ENCODE measurements at places on chromosomes 6 and 20.
A peak's percentile ranks its signal among the peaks of the same experiment; 100 is the strongest.

- no peak for DNase-seq
These were observed 725.1 kb downstream of the KIF16B start for GRCh38 chr20:15848126-15848525.

DNA sequence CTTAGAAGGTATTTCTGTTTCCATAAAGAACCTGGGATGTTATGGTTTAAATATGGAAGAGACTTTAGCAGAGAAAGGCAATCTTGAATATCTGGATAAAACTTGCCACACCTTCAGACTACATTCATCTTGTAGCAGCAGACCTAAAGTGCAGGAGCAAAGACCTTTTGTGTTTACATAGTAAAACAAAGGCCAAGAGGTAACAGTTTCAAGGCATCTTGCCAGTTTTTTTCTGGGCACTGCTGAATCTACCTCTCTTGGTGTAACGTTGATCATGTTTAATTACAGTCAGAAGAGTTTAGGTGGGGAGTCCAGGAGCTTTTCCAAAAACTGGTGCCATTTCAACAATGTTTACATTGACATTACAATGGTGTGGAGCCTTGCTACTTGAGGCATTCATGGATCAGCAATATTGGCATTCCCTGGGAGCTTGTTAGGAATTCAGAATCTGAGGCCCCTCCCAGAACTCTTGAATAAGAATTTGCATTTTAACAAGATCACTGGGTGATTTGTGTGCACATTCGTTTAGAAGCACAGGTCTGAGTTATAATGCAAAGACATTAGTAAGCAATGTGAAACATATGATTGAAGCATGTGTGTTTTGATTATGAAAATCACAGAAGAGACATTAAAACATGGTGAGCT is 94.5 kb downstream of the F13A1 start:
- no peak for DNase-seq

GRCh38 chr6:134346932-134347545 is 29.1 kb upstream of the SGK1 start:
- no peak for DNase-seq

DNA sequence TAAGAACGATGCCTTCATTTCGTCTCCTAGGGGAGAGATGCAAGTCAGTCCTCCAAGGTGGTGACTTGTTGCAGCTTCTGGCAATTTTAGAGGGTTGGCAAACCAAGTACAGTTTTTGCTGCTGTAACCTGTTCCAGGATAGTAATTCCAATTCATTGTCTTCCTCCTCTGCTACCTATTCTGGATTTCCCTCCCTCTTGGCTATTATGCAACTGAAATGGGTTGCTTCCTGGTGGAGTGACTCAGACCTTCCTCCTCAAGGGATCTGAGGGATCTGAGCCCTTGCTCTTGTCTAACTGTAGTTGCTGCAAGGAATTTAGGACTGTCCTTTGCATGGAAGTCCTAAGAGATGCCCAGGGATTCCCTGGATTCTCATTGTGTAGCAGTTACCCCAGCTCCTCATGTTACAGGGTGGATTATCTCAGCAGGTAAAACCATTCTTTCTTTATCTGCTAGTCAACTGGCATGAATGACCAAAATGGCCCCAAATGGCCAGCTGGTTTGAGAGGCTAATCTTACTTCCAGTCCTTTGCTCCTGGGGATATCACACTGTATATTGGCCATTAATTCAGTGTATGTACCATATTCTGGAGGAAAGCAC is 17.6 kb upstream of the ELMO2 start:
- no peak for DNase-seq

DNA sequence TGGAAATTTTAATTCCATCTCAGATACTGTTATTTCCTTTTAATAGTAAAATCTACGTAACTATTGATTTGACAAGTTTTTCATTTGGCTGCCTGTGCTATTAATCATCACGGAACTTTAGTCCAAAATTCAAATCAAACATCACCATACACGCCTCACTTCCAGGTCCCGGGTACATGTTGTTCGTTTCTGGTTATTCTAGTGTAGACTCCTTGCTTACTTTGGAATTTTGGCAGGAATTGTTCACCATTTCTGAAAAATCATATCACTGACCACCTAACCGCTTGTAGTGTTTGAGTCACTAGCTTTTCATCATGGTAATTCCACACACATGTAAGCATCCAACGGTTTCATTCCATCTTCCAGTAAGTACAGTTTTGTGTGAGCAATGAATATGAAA is 98.0 kb upstream of the NHSL1 start:
- DNase-seq: no peak

- no peak for DNase-seq
These were observed 49.3 kb downstream of the GFRA4 start for GRCh38 chr20:3613821-3614440.

- no peak for DNase-seq
These were observed 544 bp downstream of the SMIM29 start for GRCh38 chr6:34248198-34248726.

DNA sequence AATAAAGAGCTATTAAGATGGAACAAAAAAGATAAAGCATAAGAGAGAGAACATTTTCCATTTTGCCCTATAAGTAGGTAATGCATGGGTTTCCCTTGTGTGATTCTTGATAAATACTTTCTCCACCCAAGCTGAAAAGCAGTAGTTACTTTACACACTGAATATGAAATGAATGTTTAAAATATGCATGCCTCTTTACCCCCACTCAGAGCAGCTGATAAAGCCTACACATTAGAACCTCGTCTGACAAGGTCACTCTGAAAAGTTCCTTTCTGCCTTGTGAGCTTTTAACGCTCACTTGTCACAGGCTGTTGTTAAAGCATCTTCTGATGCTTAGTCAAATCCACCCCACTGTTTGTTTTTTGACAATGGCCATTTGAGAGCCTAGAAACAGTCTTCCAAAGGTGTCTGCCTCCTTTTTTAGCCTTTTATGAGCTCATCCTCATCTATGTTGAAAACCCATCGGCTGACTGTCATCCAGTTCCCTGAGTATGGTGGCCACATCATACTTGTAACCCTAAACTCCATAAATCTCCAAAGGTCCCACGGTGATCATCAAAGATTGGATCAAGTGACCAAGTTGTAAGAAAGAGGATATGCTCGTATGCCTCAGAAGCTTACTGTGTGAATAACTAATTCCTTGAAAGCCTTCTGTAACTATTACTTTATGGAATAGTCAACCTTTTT is 102.8 kb downstream of the ATXN1 start:
- DNase-seq: no peak

GRCh38 chr6:169112483-169113320 is 140.9 kb downstream of the THBS2 start:
- no peak for DNase-seq

GRCh38 chr6:162921510-162922040 is 193.8 kb downstream of the PACRG start:
- no peak for DNase-seq

DNA sequence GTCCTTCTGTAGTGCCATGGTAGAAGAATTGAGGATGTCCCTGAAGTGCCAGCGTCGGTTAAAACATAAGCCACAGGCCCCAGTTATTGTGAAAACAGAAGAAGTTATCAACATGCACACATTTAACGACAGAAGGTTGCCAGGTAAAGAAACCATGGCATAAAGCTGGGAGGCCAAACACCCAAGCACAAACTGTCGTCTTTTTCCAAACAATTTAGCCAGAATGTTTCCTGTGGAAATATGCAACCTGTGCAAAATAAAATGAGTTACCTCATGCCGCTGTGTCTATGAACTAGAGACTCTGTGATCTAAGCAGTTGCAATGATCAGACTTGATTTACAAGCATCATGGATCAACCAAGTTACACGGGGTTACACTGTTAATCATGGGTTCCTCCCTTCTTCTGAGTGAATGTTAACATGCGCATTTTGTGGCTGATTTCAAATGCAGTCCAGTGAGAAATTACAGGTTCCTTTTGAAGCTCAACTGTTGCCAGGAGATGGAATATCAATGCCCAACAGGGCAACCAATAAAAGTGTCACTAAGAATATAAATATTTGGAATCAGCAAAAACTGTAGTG is 674.9 kb downstream of the GRIK2 start:
- DNase-seq: no peak

DNA sequence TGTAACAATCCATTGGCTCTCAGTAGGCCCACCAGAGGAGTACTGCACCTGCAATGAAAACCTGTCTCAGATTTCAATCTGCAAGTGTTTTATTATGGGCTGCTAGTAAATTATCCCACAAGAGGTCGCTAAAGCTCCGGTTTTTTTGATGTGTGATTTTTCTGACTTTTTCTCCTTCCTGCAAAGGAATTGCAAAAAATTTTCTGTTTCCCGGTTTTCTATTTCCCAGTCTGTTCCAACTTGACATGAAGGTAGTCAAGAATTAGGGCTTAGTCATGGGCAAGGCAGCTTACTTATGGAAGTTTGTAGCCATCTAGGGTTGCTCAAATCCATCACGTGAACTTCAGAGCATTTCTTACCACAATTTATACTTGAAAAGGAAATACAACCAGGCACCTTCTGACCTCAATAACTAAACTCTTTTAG is 38.5 kb upstream of the AHI1 start:
- DNase-seq: no peak

DNA sequence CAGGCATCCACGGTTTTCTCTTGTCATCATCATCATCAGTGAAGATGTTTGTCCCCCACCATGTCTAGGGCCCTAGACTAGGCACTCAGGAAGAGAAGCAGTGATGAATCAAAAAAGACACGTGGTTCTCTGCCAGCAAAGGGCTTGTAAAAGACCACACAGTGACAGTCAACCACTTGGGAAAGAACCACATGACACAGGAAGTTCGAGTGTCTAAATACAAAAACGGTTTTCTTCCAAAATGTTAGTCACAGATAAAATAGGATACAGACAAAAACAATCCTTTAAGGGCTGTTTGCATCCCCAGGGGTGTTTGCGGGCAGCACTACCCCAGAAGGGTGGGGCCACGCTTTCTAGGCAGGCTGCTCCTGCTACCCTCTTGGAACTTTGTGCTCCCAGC is 356.8 kb upstream of the AGPAT4 start:
- DNase-seq: no peak

GRCh38 chr6:45710304-45710821 is 305.3 kb downstream of the CLIC5 start:
- DNase-seq: no peak

DNA sequence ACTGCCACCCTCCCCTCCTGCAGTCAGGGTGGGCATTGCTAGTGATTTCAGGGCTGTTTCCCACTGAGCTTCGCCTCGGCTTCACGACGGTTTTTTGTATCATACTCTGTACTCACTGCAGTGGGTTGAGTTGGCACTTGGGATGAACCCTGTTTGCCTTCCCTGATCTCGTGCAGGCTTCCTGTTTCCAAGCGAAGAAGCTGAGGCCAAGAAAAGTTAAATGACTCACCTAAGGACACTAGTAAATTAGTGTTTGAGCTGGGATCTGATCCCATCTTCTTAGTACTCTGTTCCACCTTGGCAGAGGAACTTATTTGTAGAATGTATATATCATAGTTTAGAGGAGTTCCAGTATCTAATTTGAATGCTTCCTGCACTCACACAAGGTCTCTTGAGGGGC is 50.3 kb upstream of the VSTM2L start:
- DNase-seq: no peak

- no peak for DNase-seq
These were observed 111.7 kb upstream of the PTPN1 start for GRCh38 chr20:50398471-50398820.

GRCh38 chr6:159807150-159807858 is 7.2 kb downstream of the PNLDC1 start:
- DNase-seq: no peak

- no peak for DNase-seq
These were observed 273.5 kb downstream of the BTBD9 start for GRCh38 chr6:38366234-38366633.

- peak; percentile 54 for DNase-seq
These were observed 725 bp downstream of the EEF1A1 start for GRCh38 chr6:73519926-73520687.

- DNase-seq: no peak
These were observed 39.9 kb upstream of the SULF2 start for GRCh38 chr20:47825011-47825762.

- DNase-seq: no peak
These were observed 11.0 kb downstream of the KIF16B start for GRCh38 chr20:16562259-16562658.

- no peak for DNase-seq
These were observed 266.1 kb upstream of the RNF24 start for GRCh38 chr20:4281258-4282055.

- DNase-seq: no peak
These were observed 1.5 kb downstream of the VARS2 start for GRCh38 chr6:30915591-30915946.

GRCh38 chr20:58700823-58701222 is 8.2 kb downstream of the NPEPL1 start:
- DNase-seq: no peak

- DNase-seq: peak; percentile 90
These were observed at the start of gene USP49 for GRCh38 chr6:41895300-41896233. Gene USP49 (minus strand): TSS chr6:41895375. CDS start chr6:41806983, 88,392 bp downstream.

- DNase-seq: no peak
These were observed 389.4 kb upstream of the NRSN1 start for GRCh38 chr6:23736577-23736976.

DNA sequence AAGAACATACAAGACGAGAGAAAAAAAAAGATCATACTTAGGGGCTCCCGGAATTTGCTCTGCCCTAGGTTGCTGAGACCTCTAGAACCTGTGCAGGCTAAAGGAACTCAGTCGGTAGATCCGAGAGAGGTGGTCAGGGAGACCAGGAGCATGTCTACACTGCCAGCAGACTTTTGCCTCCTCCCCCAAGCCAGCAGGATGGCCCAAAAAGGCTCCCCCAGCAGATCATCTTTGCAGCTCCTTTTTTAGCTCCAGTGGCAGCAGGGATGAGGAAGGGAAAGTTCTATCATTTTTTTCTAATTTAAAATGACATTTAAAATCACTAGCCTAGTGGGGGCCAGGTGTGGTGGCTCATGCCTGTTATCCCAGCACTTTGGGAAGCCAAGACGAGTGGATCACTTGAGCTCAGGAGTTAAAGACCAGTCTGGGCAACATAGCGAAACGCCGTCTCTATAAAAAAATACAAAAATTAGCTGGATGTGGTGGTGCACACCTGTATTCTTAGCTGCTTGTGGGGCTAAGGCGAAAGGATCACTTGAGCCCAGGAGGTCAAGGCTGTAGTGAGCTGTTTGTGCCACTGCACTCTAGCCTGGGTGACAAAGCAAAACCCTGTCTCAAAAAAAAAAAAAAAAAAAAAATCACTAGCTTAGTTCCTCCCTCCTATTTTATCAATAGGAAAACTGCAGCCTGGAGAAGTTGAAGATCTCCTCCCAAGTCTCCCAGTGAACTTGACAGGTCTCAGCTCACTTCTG is 69.3 kb upstream of the MYL9 start:
- no peak for DNase-seq

DNA sequence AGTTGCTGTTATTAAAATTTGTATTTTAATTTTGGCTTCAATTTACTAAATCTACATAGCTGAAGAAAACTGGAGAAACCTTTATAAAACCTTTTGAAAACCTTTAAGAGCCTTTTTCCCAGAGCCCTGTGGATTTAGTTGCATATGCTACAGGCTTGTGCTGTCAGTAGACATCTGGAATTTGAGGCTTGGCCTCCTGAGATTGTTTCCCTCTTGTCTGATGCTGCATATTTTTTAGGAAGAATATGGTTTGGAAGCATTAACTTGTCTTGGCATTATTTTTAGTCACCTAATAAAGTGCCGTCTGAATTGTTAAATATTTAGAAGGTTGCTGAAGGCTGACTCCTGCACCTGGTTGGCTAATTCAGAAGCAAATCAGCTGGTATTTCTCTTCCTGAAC is 369.4 kb downstream of the UTRN start:
- DNase-seq: no peak

GRCh38 chr20:50892394-50892793 is 38.8 kb downstream of the ADNP start:
- DNase-seq: no peak
